ENCODE measurements at places on chromosomes 13 and 19.
A peak's percentile ranks its signal among the peaks of the same experiment; 100 is the strongest.

GRCh38 chr19:32558607-32559228 is 22.3 kb upstream of the PDCD5 start:
- peak; percentile 18 for DNase-seq

DNA sequence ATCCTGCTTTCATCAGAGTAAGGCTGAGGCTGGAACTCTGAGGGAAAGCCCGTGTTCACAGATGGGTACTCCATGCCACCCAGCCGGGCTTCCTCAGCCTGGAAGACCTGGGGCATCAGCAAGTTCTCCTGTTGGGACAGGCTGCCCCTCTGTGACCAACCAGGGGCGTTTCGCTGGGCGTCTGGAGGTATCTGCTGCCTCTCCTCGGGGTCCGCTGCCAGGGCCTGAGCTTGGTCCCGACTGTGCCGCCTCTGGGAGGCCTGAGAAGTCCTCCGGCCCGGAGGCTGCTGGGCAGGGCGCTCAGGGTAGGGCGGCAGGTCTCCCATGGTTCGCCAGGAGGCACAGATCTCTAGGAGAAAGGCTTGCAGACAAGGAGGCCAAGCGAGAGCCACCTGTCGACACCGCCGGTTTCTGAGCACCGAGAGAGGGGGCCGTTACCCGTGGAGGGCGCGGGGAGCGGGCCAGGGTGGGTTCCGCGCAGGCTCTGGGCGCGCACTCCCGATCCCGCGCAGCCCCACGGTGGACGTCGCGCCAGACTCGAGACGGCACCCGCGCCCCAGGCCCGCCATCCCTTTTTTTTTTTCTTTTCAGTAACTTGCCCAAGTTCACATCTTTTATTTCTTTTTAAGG is at the start of gene RSPH6A:
Gene RSPH6A (minus strand): TSS at position 458 of the 630 bp plus-strand sequence. CDS start 132 bp downstream, at position 326.
- DNase-seq: peak; percentile 51

DNA sequence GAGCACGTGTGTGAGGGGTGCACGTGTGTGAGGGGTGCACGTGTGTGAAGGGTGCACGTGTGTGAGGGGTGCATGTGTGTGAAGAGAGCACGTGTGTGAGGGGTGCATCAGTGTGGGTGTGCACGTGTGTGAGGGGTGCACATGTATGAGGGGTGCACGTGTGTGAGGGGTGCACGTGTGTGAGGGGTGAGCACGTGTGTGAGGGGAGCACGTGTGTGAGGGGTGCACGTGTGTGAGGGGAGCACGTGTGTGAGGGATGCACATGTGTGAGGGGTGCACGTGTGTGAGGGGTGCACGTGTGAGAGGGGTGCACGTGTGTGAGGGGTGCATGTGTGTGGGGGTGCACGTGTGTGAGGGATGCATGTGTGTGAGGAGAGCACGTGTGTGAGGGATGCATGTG is 15.7 kb downstream of the RASA3 start:
- no peak for DNase-seq

GRCh38 chr19:40081411-40081810 is 9.3 kb downstream of the ZNF780A start:
- no peak for DNase-seq

Measured in WTC11 (cell line).